ENCODE measurements at places on chromosomes 3 and 15.

DNA sequence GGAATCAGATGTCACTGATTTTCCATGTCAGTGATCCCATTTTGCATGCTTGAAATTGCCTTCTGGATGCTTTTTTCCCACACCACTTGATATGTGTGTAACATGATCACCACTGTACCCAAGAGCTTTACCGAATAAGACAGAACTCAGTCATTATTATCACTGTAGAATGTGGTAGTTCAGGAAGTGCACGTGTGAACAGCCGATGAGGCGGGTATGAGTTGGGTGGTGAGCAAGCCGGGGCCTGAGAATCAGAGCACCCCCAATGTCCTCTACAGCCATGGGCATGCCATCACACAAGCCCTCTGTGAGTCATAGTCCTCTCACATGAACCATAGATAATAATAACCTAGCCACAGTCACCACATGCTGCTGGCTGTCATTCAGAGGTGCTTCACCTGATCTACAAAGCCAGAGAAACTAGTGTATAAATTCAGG is 470.8 kb downstream of the SOX2 start:
- no peak for DNase-seq

DNA sequence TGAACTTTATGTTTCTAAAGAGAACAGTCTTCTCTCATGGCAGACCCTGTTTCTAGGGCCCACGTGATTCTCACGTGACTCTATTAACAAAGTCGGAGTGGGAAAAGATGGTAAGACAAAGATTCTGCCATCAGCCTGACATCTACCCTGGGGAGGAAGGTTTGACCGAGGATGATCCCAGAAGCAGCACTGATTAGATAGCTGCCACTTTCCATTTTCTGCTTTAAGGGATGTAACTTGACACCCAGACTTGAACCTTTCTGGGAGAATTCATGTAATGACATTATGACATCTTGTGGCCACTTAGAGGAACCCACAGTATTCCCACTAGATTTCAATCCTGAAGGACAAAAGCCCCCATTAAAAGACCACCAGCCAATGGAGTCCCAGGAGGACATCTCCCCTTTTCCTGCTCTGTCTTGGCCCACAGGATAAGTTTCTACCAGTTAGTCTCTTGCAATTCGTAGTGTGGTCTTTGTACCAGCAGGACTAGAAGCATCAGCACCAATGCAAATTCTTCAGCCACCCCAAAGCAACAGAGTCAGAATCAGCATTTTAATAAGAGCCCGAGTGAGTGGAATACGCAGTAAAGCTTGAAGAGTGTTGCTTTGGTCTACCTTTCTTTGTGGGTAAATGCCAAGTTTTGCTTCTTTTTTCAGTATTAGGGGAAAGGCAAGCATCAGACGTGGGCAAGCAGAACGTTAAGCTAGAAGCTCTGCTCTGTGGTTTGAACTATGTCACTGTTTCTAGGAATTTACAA is 480.5 kb upstream of the PROK2 start:
- DNase-seq, result no peak

DNA sequence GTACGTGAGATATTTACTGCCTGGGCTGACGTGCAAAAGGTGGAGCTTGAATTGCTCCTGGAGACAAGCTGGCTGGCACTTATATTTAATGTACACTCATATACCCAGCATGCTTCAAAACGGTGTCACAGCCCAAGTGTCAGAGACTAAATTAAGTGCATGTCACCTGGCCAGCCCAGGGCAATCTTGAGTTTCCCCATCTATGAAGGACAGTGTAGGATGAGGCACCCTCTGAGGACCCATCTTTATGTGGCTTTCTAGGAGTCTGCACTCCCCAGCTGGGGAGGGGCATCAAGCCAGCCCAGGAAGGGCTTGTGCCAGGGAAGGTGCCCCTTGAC is 5.3 kb downstream of the LRRC15 start:
- DNase-seq, result no peak

GRCh38 chr15:51044037-51044727 is 50.5 kb downstream of the TNFAIP8L3 start:
- no peak for DNase-seq

GRCh38 chr3:159796226-159796625 is 192.4 kb upstream of the IL12A start:
- DNase-seq, result no peak

Measured in esophagus squamous epithelium (tissue), 5 donors.